ENCODE measurements at places on chromosomes 2 and 18.

- no peak for DNase-seq
Observed at GRCh38 chr2:33513480-33513879, 37.0 kb downstream of the RASGRP3 start.

- no peak for DNase-seq
Observed at GRCh38 chr2:151024696-151025251, 236.9 kb downstream of the RBM43 start.

- DNase-seq, result no peak
Observed at GRCh38 chr18:24378598-24378997, 19.0 kb downstream of the OSBPL1A start.

DNA sequence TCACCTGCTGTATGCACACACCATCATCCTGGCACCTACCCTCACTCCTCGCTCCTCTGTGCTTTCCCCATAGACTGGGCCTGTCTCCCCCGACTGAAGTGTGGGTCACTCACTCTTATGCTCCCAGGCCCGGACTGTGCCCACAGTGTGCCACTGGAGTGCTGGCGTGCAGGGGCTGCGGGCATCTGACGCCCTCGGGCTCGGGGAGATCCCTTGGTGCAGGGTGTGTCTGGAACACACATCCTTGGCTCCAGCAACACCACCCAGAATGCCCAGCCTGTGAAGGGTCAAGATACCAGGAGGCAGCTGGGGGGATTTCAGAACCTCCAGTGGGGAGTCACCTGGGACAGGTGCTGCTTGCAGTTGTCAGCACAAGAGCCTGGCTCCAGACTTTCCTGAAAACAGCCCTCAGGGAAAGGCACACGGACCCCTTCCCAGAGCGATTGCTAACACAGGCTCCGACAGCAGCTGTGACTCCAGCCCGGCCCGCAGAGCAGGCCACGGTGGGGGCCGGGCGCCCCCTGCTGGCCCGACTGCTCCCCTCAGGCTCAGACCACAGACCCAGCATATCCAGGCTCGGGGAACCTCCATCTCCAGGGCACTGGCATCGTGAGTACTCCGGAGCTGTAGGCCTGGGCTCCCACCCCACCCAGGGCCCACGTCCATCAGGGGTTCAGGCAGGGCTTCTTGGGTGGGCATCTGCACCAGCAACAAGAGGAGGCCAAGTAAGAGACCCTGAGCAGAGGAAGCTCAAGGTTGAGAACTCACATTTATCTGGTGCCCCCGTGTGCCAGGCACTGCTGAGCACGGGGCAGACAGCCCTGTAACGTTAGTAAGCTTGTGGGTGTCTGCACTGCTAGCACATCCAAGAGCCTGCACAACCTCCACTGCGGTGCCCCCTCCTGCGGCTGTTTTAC, 8.6 kb downstream of the HS1BP3 start:
- DNase-seq, result peak; percentile 83

DNA sequence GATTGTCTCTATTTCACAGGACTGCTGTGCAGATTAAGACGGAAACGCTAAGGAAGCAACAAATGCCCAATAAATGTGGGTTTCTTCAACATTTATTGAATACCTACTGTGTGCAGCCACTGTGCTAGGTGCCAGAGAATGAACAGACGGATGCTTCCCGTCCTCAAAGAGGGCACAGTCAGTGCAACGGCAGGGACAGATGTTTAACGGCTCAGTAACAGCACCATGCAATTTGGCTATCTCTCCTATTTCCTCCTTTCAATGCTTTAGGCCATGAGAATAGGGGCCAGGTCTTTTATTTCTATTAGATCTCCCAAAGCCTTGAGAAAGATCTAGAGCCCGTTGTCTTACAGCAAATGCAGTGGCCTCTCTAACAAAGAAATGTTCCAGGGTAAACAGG, 7.2 kb downstream of the EDAR start:
- no peak for DNase-seq

DNA sequence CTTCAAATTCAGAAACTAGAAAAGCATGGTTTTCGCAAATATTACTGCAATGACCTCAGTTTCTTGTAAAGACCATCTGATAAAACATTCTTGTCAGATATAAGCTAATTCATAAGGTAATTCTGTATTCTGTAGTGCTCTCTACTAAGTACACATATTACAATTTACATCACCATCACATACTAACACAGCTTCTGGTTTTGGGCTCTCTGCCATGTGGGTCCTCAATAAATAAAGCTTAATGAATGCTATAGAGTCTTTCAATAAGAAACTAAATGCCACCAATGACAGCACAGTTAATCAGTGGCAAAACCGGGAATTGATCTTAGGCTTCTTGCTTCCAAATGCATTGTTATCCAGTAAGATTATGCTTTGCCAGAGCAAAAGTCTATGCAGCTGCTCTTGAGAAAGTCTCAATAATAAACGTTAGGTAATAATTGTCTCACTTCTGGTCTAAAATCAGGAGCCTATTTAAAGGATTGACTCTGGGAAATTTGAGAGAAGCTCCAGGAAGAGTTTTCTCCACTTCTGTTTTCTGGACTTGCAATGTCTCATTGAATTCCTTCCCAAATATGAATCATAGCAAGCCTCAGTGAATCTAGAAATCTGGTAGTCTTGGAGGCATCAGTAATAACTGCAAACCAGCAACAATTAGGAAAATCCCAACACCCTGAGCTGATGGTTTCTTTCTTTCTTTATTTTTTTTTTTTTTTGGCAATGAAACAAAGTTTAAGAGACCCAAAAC, 67.9 kb upstream of the RAPGEF4 start:
- DNase-seq, result no peak

DNA sequence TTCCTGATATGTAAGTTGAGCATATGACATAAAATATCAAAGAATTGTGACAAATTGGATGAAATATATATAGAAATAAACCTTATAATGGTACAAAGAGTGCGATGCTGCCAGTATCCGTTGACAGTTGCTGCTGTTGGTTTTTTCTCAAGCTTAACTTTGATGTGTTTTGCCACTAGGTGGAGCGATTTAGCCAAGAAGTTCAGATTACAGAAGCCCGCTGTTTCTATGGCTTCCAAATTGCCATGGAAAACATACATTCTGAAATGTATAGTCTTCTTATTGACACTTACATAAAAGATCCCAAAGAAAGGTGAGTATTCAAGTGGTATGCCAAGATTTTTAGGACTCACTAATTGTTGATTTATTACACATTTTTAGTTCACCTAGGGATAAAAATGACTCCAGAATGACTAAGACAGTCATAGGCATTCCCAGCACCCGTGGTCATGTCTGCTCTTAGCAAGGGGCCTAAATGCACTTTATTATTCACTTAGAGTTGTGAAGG, 2.1 kb downstream of the RRM2 start:
- DNase-seq, result no peak

DNA sequence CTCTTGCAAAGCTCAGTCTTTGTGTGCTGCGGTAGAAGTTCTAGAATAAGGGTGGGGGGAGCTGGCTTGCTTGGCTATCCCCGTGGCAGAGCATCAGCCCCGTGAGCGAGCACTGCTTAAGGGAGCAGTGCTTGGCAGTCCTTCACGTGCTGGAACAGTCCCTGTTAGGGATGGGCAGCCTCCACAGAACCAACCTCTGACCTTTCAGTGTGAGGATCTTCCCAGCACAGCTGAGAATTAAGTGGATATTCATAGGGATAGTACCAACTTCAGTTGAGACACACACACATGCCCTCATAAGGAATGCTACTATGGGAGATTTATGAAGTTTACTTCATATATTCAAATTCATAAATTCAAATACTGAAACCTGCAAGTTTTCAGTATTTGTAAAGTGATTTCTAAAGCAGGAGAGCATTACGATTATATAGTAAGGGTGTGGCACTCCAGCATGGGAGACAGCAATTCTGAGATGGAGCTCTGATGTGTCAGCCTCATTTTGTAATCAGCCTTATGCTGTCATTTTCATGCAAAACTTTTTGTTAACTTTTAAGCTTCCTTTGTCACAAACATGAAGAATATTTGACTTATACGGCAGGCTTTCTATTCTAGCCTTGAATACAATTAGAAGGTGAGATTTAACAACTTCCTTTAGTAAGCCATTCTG, 39.5 kb downstream of the ATP9B start:
- no peak for DNase-seq

DNA sequence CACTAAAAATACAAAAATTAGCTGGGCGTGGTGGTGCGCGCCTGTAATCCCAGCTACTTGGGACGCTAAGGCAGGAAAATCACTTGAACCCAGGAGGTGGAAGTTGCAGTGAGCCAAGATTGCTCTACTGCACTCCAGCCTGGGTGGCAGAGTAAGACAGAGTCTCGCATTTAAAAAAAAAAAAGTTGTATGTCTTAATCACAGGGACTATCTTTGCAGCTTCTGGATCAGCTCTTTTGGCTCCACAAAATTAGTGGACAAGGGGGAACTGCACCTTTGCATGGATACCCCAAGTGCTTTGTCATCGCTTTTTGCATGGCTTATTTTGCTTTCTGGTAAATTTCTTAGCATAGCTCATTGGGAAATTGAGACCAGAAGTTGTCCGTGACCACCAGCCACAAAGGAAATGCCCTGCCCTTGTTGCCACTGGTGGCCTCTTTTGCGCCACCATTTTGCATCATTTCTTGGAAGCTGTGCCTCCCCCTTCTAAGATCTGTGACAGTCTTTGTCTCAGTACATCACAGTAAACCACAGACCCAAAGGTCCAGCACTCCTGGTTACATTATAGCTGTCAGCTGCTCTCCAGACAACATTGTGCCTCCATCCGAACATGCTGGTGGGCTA, 43.9 kb upstream of the PCBP1 start:
- no peak for DNase-seq

GRCh38 chr2:224532931-224533330, 52.2 kb downstream of the CUL3 start:
- DNase-seq, result no peak

DNA sequence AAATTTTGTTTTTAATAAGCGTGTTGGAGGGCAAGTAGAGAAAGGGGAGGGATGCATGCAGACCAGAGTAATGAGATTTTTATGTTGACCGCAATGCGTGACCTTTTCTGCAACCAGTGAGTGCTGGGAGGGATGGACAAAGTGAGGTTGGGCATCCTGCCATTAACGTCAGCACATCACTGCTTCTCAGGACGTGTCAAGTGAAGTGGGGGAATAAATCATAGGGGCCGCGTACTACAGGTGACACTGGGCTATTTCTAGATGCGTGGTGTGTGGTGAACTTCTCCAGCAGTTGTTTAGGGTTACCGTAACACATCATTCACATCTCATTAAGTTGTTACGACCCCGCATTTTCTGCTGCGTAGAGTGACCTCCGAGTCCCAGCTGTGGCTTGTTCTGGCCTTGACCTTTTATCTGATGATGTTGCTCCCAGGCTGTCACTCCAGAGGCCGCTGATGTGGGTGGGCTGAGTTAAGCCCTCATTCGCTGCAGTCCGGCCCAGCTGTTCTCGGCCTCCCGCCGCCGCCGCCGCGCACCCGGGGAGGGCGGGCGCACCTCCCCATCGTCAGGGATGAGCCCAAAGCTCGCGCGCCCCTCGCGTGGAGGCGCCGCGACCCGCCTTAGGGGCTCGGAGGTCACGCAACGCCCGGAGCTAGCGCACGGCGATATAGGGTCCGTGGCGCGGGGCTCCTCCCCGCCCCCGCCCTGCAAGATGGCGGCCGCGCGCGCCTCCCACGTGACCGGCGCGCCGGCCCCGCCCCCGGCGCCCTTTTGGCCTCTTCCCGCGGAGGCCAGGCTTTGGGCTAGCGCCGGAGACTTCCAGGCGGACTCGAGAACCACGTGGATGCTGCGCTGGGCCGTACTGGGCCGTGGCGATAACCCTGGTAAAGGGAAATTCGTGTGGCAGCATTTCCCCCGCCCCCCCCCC, 3.5 kb downstream of the ZCCHC2 start:
- DNase-seq, result peak; percentile 32

DNA sequence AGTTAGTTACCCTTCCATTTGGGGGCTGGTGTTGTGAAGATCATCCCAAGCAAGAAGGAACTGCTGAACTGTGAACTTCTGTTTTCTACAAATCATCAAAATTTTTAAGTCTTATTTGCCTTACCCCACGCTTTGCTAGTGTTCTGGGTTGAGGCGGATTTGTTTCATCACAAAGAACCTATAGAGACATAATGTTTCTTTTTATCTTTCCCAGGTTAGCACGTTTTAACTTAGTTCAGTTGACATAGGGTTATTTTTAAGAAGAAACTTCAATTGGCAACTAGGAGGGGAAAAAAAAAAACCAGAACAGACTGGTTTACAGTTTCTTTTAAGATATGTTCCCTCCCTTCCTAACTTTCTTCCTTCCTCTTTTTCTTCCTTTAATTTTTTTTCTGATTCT, 31.1 kb upstream of the CERS6 start:
- no peak for DNase-seq

DNA sequence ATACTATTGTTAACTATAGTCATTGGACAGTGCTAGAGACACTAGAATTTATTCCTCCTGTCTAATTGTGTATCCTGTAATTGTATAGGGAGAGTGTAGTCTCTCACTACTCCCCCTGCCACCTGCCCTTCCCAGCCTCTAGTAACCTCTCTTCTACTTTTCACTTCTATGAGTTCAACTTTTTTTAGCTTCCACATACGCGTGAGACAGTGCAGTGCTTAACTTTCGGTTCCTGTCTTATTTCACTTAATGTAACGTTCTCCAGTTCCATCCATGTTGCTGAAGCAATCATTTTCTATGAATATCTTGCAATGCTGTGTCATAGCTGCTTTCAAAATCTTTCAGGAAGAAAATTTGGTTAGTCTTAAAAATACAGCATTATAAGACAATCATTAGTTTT, 22.8 kb upstream of the RUFY4 start:
- DNase-seq, result no peak

DNA sequence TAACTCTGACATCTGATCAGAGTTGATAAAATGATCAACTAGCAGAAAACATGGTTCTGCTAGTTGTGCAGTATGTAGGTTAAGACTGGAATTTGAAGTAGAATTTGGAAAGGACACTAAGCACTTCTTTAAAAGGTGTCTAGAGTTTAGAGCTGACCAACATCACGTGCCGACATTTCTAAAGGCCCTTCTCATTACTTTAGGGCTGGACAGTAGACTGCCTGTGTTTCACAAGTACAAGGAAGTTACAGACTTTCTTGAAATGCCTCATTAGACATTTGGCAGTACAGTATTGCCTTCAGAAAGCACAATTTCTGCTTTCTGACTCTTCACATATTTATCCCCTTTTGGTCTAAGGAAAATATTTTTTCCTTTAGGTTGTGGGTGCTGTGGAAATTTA, 255.3 kb downstream of the ZNF385B start:
- DNase-seq, result no peak

- DNase-seq, result no peak
Observed at GRCh38 chr2:202555356-202555755, 79.4 kb upstream of the FAM117B start.

DNA sequence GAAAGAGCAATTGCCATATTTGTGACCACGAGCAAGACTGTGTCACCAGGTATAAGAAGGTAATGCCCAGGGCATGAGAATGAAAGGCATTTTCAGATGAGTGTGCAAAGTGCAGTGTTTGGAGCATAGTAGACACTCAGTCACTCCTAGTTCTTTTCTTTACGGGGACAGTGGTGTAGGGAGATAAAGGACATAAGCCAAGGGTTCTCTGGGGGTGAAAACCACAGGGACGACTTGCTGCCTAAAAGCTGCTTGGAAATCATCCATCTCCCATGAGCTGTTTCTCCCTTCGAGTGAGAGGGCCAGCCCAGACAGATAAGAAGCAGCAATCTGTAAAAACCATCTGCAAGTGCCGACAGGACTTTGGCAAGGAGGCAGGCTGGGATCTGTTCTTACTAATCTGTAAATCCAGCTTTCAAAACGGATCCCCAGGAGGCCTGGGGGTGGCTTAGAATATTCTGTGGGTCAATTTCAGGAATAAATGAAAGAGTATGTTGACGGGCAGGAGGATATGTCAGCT, 221.6 kb downstream of the LPIN1 start:
- DNase-seq, result no peak
